ENCODE measurements at places on chromosomes 12 and 14.

GRCh38 chr12:58907391-58907790, 12.9 kb downstream of the LRIG3 start:
- no peak for DNase-seq

DNA sequence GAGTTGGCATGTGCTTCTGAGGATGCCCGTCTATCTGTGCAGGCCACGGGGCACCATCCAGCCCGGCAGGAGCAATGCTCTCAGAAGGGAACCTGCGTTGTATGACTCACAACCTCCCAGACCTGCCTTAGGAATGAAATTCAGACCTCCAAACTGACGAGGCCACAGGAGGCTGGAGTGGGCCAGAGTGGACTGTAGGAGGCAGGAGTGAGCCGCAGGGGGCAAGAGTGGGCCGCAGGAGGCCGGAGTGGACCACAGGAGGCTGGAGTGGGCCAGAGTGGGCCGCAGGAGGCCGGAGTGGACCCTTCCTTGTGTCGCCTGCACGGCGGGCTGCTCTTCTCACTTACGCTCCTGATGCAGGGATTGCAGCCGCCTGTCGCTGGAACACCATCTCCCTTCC, 11.1 kb upstream of the FBRSL1 start:
- DNase-seq = no peak

DNA sequence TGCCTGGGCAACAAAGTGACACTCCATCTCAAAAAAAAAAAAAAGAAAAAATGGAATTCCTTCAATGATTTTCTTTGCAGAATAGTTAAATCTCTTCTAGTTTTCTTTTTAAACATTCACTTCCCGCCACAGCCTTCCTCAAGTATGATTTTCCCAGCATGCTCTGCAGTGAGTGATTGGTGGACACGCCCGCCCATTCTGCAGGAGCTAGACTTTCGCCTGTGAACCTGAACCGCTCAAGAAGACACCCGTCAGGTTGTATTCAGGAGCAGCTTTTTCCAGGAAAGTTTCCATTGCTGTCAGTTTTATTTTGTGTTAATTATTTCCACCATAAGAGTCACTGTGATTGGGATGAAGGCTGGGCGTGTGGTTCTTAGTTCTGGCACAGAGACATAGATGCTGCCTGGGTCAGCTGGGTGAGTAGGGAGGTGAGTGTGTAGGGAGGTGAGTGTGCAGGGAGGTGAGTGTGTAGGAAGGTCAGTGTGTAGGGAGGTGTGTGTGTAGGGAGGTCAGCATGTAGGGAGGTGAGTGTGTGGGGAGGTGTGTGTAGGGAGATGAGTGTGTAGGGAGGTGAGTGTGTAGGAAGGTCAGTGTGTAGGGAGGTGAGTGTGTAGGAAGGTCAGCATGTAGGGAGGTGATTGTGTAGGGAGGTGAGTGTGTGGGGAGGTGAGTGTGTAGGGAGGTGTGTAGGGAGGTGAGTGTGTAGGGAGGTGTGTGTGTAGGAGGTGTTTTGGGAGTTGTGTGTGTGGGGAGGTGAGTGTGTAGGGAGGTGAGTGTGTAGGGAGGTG, 76.2 kb downstream of the KIF26A start:
- no peak for DNase-seq

- DNase-seq = no peak
These were observed 59.7 kb downstream of the SLC24A4 start for GRCh38 chr14:92382677-92383076.

DNA sequence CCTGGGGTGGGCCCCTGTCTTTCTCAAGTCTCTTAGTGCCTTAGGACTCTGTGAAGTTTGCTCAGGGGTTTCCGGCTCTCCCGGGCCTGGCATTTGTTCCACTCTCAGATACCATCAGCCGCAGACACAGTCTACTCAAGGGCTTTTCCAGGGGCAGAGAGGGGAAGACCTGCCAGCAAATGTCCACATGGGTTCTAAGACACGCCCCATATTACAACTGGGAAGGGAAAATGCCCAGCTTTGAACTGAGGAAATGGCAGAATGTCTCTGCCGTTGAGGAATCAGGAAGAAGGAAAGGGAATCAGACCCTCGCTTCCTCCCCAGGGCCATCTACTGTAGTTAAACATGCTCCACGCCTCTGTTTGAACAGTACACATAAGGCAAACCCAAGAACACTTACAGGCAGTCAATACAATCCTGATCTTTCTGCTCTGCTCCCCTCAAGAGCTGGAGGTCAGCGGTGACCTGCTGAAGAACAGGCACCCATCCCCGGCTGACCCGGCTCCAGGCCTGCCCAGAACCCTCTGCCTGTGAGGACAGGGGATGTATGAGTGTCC, 7.9 kb downstream of the CCDC85C start:
- no peak for DNase-seq

GRCh38 chr12:130347588-130347987, 9.9 kb downstream of the PIWIL1 start:
- DNase-seq = no peak

DNA sequence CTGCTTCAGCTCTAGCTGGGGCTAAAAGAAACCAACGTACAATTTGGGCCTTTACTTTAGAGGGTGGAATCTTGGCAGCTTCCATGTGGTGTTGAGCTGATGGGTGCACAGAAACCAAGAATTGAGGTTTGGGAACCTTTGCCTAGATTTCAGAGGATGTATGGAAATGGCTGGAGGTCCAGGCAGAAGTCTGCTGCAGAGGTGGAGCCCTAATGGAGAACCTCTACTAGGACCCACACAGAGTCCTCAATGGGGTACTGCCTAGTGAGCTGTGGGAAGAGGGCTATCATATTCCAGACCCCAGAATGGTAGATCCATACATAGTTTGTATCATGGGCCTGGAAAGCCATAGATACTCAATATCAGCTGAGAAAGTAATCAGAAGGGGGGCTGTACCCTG, 500.4 kb upstream of the ATP2B1 start:
- no peak for DNase-seq

DNA sequence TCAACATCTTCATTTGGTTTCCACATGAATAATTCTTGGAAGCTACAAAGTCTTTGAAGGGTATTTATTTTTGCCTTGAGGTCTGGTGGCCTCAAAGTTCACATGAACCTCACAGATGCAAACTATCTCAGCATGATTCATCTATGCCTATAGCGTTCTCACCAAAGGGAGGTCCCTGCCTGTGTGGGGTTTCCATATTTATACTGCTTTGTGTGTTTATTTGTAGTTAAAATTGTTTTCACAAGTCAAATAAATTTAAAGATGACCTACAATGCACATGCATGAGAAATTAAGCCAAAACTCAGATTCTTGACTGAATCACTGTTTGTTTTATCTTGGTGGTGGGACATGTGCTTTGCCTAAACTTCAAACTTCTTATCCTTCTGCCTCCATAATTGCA, 176.7 kb downstream of the PPM1H start:
- no peak for DNase-seq

DNA sequence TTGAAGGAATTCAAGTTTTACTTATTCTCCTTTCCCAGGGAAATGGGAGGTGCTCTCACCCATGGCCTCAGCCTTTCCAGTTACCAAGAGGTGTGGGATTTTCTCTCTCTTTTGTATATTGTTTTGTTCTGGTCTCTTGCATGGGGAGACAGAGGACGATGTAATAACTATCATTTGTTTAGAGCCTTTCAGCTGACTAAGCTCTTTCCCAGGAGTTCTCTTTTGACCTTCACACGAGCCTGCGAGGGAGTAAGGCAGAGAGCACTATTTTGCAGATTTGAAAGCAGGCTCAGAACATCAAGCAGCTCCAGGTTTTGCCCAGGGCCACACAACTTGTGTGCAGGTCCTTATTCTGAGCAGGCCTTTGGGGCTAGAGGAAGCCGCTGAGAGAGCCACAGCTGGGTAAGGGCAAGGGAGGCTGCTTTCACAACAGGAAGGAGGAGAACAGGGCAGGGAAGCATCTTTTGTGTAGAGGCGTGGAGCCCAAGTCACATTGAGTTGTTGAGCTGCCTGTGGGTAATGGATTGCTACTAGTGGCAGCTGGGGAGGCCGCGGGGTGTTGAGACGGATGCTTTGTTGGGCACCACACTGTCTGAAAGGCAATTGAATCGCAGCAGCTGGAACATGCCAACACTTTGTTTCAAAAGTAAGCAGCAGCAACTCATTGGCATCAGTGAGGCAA, 116.2 kb downstream of the PRMT8 start:
- DNase-seq = no peak

DNA sequence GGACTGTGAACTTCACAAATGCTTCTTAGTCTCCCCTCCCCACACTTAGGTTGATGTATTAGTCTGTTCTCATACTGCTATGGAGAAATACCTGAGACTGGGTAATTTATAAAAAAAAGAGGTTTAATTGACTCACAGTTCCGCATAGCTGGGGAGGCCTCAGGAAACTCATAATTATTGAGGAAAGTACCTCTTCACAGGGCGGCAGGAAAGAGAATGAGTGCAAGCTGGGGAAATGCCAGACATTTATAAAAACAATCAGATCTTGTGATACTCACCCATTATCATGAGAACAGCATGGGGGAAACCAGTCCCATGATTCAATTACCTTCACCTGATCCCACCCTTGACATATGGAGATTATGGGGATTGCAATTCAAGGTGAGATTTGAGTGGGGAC, 178.8 kb downstream of the SLC38A4 start:
- DNase-seq = no peak

- no peak for DNase-seq
These were observed 79.7 kb upstream of the TRAF3 start for GRCh38 chr14:102697501-102697900.

DNA sequence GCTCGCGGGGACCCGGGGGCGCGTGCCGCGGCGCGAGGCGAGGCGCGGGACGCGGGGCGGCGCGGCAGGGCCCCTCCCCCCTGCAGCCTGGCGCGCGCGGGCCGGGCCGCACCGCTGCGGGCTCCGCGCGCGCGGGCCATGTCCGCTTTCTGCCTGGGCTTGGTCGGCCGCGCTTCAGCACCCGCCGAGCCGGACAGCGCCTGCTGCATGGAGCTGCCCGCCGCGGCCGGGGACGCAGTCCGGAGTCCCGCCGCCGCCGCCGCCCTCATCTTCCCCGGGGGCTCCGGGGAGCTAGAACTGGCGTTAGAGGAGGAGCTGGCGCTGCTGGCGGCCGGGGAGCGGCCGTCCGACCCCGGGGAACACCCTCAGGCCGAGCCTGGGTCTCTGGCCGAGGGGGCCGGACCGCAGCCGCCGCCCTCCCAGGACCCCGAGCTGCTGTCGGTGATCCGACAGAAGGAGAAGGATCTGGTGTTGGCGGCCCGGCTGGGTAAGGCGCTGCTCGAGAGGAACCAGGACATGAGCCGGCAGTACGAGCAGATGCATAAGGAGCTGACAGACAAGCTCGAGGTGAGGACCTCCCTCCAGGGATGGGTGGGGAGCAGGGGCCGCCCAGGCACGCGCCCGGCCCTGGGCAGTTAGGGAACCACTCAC, 820 bp downstream of the BICDL1 start:
- DNase-seq = peak; percentile 83

- no peak for DNase-seq
These were observed 39.8 kb downstream of the NOPCHAP1 start for GRCh38 chr12:105025890-105026289.

DNA sequence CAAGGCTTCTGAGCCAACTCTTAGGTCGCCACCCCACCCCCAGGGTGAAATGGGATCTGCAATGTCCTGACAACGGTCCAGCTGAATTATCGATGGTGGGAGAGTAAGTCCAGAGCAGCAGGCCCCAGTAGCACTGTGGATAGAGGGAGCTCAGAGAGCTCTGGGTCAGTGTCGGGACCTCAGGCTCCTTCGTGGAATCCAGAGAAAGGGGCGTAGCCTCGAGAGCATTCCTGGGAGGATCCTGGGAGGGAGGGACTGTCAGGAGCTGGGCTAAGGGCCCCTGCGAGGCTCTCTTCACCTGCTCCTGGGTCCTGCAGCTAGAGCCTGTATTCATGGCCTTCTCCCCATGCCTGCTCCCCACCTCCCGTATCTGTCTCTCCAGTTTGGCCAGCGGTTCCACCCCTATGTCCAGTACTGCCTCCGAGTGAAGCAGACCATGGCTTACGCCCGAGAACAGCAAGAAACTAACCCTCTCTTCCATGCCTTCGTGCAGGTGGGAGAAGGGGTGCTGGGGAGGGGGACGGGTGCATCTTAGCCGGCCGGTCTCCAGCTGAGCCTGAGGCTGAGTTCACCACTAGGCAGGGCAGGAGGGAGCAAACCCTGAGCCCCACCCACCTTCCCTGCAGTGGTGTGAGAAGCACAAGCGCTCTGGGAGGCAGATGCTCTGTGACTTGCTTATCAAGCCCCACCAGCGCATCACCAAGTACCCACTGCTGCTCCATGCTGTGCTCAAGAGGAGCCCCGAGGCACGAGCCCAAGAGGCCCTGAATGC, 6.6 kb downstream of the PLEKHG6 start:
- peak; percentile 68 for DNase-seq

DNA sequence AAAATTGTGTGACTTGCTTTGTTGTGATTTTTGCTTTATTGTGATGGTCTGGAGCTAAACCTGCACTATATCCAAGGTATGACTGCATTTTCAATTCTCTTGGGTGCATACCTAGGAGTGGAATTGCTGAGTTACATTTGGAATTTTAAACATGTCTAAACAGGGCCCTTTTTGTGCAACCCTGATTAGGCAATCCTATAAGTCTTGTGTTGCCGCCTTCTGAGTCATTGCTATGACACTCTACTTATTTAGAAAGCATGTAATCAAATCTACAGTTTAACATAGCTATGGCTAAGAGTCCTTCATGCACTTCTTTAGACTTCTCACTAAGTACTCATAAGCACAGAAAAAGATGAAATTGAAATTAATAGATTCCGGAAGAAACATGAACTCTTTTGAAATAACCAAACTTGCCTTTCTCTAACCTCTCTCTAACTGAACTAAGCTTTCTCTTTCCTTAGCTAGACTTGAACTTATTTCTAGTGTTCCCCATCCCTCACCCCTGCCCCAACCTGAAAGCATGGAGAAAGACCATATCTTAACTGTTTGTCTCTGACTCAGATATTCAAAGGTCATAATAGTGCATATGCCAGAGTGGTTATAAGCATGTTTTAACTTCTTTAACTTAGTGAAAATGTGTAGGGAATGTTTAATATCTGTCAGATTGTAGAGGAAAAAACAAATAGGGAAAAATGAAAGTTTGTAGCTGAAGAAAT, 203.0 kb downstream of the SNAPC1 start:
- DNase-seq = peak; percentile 35

DNA sequence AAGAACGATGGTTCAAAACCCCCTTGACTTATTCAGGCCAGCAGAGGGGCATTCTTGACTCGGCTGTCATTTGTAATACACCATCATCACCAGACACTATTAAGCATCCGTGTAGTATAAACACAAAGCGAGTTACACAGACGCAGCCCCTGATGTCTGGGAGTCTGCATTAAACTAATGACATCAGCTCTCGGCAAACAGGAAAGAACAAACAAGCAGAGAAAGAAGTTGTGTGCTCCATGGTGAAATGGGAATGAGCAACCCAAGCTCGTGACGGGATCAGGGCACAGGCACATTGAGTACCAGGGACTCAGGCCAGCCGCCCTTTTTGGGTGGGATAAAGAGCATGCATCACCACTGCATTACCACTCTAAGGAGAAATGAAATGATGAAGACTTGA, 460.1 kb downstream of the MED13L start:
- DNase-seq = no peak

- DNase-seq = peak; percentile 95
These were observed 385.9 kb downstream of the EGLN3 start for GRCh38 chr14:33564774-33565630.

Measured in mesendoderm (in vitro differentiated cells).